ENCODE measurements at places on chromosomes 3 and 15.
A peak's percentile ranks its signal among the peaks of the same experiment; 100 is the strongest.

- no peak for DNase-seq
Measured at GRCh38 chr3:20160230-20160629, 25.8 kb downstream of the SGO1 start.

- DNase-seq = no peak
Measured at GRCh38 chr3:126108676-126109050, 24.7 kb upstream of the SLC41A3 start.

GRCh38 chr15:85404918-85405866 lies 24.8 kb downstream of the AKAP13 start:
- no peak for DNase-seq

GRCh38 chr15:88177451-88177850 lies 79.1 kb downstream of the NTRK3 start:
- peak; percentile 29 for DNase-seq

DNA sequence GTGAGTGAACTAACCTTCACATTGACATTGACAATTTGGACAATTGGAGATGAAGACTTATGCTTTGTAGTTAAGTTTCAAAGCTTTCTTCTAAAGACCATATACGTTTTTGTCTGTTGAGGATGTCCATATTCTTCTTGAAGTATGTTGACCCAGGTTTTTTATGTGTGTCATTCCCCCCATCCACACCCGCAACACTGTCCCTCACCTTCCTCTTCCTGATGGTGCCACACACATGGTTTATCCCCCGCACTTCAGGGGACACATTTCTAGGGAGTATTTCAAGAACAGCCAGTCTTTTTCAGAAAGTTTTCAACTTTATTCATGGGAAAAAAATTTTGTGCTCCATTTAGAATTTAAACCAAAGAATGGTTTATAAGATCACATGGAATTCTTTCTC lies 105.1 kb downstream of the GHSR start:
- no peak for DNase-seq

GRCh38 chr3:11982341-11982941 lies 21.7 kb upstream of the SYN2 start:
- DNase-seq = no peak

DNA sequence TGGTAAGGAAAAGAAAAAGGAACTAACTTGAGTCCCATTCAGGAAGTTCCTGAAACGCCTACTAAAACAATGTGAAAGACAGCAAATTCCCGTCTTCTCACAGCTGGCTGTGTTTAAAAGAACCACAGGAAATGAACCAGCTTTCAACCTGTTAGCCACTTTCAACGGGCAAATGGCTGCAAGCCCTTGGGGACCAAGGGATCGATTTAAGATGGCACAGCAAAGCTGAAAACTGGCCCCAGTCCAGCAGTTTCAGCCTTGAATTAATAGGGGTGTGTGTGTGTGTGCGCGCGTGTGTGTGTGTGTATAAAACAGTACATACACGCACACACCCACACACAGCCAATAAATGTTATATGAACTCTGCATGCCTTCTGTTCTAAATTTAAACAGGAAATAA lies 168.7 kb upstream of the TMCO5A start:
- DNase-seq = no peak

- no peak for DNase-seq
Measured at GRCh38 chr3:178584722-178585380, 48.6 kb downstream of the KCNMB2 start.

DNA sequence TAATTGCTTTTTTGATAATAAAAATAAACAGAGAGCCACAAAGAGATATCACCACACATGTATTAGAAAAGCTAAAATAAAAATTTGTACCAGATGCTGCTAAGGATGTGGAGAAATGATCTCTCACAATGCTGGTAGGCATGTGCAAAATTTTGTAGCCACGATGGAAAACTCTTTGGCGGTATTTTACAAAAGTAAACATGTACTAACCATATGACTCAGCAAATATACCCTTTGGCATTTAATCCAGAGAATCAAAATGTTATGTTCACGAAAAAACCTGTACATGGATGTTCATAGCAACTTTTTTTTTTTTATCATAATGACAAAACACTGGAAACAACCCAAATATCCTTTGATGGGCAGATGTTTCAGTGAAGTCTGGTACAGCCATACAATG lies 261.2 kb downstream of the LPP start:
- DNase-seq = no peak

GRCh38 chr3:122123850-122124249 lies 59.6 kb upstream of the CASR start:
- no peak for DNase-seq
